ENCODE measurements at places on chromosomes 16 and 17. TPM values are rescaled to one million over a fixed set of nuclear protein-coding genes. Genes with fewer than 3 reads are reported as not detected.

DNA sequence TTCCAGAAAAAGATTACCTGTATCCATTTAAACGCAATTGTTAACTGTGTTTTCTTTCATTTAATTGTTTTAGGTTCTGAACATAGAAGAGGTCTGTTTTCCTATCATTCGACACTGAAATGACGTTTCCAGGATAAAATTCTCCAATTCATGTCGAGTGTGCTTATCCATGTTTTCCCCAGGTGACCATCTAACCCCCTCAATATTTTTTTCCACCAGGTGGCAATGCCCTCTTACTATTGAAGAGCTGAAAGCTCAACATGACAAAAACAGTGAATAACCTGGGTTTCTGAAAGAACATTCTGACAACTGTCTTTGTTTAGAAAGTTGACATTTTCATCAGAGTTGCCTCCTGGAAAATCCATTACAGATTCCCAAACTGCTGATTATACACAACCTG is 948.7 kb downstream of the KCNJ2 start:
- peak; percentile 57 for DNase-seq

PRSS36 gene
- not detected for total RNA-seq

GRCh38 chr17:81931557-81932332 is 4.2 kb upstream of the MAFG start:
- no peak for DNase-seq

GRCh38 chr17:52604105-52604504 is 445.6 kb upstream of the CA10 start:
- peak; percentile 15 for DNase-seq

GRCh38 chr16:81553080-81553813 is 108.6 kb downstream of the CMIP start:
- DNase-seq, result no peak

NPIPA8 gene
- total RNA-seq, result 2.1 TPM

GRCh38 chr16:6143020-6143419 is 1045.4 kb upstream of the EEF2KMT start:
- DNase-seq, result no peak

WRAP53 gene
- 9.9 TPM for total RNA-seq

DNA sequence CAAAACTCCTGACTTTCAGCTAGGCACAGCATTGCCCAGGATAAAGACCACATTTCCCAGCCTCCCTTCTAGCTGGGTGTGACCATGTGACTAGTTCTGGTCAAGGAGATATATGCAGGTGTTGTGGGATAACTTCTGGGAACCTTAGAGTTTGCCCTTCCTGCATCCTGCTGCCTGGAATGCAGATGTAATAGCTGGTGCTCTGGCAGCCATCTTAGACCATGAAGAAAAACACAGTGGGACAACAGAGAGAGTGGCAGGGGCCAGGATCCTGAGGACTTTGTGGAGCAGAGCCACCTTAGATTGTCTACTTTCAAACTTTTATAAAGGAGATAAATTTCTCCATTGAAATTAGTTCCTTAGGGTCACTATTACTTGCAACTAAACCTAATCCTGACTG is 101.3 kb downstream of the GSG1L start:
- no peak for DNase-seq

EVPLL gene
- total RNA-seq, result 0.35 TPM

- peak; percentile 98 for DNase-seq
Measured at GRCh38 chr17:27540318-27541101, 84.3 kb downstream of the KSR1 start.

- no peak for DNase-seq
Measured at GRCh38 chr17:2990396-2990795, 73.0 kb downstream of the OR1D5 start.

Measured in H4 (cell line).